ENCODE measurements at places on chromosomes 6 and 20.

GRCh38 chr6:1942834-1943233 lies 302.6 kb downstream of the GMDS start:
- no peaks in the 10 kb centered on the region for H3K36me3 ChIP-seq
- no peak overlapping the region for H3K4me3 ChIP-seq
- H3K27ac ChIP-seq: no peak overlapping the region
- H3K4me1 ChIP-seq: no peaks in the 10 kb centered on the region
- H3K27me3 ChIP-seq: no peaks in the 10 kb centered on the region

DNA sequence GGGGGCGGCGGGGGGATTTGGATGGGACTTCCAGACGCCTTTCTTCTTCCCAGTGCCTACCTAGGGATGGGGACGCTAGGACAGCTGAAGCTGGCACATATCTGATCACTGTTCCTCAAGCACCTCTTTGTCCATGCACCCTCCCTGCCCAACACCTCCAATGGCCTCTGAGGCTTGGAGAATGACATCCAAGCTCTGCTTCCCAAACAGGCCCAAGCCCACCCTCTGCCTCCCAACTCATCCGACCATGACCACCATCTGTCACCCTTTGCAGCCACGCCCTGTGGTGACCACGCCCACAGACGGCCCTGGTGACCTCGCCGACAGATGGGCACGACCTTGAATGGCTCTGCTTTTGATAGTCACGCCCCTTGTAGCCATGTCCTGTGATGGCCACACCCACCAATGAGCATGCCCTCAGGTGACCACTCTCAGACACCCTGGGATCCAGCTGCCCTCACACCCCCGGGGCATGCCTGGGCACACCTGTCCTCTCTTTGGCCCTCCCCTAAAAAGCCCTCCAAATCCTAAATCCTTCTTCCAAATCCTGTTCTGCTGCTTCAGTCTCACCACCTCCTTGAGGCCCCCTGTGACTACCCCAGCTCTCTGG lies 51.0 kb downstream of the SSR1 start:
- H3K36me3 ChIP-seq: no peaks in the 10 kb centered on the region
- H3K27me3 ChIP-seq: no peaks in the 10 kb centered on the region
- peak overlapping the region; percentile 80 for H3K27ac ChIP-seq
- H3K4me1 ChIP-seq: peaks cover 31% of the 10 kb centered on the region
- DNase-seq: no peak
- H3K4me3 ChIP-seq: peak overlapping the region; percentile 58

DNA sequence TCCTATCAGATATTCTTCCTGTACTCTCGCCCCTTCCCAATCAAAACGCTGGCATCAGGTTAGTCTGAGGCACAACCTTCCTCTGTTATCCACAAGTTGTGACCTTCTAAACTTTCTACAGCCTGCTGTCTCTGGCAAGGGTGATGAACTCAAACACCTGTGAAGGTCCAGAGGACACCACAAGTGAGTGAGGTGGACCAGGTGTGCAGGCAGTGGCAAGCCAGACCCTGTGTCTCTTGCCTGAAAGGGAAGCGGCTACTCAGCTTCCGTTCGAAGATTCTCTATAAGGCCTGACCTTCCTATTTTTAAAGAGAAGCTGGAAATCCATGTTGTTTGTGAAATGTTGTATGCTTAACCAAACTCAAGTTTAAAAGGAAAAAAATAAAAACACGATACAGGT lies 36.8 kb downstream of the GCM1 start:
- H3K4me3 ChIP-seq: no peak overlapping the region
- H3K27ac ChIP-seq: no peak overlapping the region
- DNase-seq: no peak
- no peaks in the 10 kb centered on the region for H3K27me3 ChIP-seq

GRCh38 chr6:13383328-13384163 lies 55.2 kb upstream of the TBC1D7 start:
- H3K36me3 ChIP-seq: no peaks in the 10 kb centered on the region
- H3K4me1 ChIP-seq: peaks cover 67% of the 10 kb centered on the region
- no peaks in the 10 kb centered on the region for H3K27me3 ChIP-seq
- H3K4me3 ChIP-seq: peak overlapping the region; percentile 3
- H3K27ac ChIP-seq: peak overlapping the region; percentile 67
- DNase-seq: no peak

DNA sequence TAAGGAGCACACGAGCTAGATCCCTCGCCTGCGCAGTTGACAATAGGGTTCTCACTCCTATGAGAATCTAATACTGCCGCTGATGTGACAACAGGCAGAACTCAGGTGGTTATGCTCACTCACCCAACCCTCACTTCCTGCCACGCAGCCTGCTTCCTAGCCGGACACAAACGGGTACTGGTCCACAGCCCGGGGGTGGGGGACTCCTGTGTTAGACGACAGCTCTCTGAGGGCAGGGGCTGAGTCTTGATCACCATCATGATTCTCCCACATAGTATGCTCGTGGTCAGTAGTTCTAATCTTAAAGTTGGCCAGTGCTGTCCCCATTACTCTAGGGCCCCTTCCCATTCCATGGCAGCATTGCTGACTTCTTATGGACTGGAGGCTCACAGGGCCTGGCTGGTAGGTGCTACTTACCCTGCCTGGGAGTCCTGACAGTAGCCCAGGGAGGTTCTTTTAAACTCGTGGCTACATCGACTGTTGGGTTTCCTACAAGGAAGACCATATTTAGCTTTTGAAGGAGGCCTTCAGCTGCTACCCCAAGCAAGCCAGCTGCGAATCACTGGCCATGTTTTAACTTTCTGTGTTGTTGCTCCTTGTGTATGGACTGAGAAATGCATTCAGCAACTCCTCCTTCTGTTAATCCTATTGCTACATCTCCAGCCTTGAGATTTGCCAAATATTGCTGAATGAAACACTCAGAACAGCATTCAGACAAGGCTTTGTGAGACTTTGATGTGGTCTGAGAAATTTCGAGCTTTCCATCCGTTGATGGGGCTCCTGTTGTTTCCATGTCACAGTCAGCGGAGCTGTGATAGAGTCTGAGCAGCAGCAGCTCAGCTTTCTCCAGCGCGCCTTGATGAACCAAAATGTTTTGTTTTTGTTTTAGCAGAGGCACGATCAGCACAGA lies 300.3 kb downstream of the NRN1 start:
- H3K27ac ChIP-seq: no peak overlapping the region
- H3K4me3 ChIP-seq: no peak overlapping the region
- no peaks in the 10 kb centered on the region for H3K27me3 ChIP-seq
- no peaks in the 10 kb centered on the region for H3K4me1 ChIP-seq
- no peaks in the 10 kb centered on the region for H3K36me3 ChIP-seq

GRCh38 chr6:98416027-98416426 lies 418.3 kb upstream of the POU3F2 start:
- no peak overlapping the region for H3K27ac ChIP-seq
- DNase-seq: no peak
- no peaks in the 10 kb centered on the region for H3K27me3 ChIP-seq
- no peaks in the 10 kb centered on the region for H3K36me3 ChIP-seq
- no peak overlapping the region for H3K4me3 ChIP-seq

GRCh38 chr6:119067091-119067490 lies 11.4 kb downstream of the FAM184A start:
- H3K27ac ChIP-seq: no peak overlapping the region
- no peak overlapping the region for H3K4me3 ChIP-seq
- DNase-seq: no peak
- H3K4me1 ChIP-seq: no peaks in the 10 kb centered on the region
- no peaks in the 10 kb centered on the region for H3K27me3 ChIP-seq
- H3K36me3 ChIP-seq: no peaks in the 10 kb centered on the region

GRCh38 chr20:54067606-54068174 lies 2.7 kb downstream of the BCAS1 start:
- peak overlapping the region; percentile 39 for H3K27ac ChIP-seq
- peaks cover 35% of the 10 kb centered on the region for H3K4me1 ChIP-seq
- no peaks in the 10 kb centered on the region for H3K36me3 ChIP-seq
- no peak overlapping the region for H3K4me3 ChIP-seq

DNA sequence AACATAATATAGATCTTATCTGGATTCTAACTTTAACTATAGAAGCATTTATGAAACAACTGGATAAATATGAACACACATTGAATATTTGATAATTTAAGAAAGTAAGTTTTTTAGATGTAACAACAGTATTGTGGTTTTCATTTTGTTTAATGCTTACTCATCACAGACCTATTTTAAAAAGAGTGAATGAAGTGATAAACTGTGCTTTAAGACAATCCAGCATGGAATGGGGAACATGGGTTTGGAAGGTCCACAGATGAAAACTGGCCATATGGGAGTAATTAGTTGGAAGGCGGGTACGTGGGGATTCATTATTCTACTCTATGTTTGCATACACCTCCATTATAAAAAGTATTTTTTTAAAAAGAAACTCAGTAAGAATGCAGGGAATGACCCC lies 21.2 kb downstream of the EPB41L2 start:
- no peak for DNase-seq
- H3K27me3 ChIP-seq: no peaks in the 10 kb centered on the region
- no peaks in the 10 kb centered on the region for H3K4me1 ChIP-seq
- H3K27ac ChIP-seq: no peak overlapping the region
- no peaks in the 10 kb centered on the region for H3K36me3 ChIP-seq

GRCh38 chr20:41367393-41367695 lies 726 bp upstream of the EMILIN3 start:
- H3K27ac ChIP-seq: no peak overlapping the region
- no peak for DNase-seq

DNA sequence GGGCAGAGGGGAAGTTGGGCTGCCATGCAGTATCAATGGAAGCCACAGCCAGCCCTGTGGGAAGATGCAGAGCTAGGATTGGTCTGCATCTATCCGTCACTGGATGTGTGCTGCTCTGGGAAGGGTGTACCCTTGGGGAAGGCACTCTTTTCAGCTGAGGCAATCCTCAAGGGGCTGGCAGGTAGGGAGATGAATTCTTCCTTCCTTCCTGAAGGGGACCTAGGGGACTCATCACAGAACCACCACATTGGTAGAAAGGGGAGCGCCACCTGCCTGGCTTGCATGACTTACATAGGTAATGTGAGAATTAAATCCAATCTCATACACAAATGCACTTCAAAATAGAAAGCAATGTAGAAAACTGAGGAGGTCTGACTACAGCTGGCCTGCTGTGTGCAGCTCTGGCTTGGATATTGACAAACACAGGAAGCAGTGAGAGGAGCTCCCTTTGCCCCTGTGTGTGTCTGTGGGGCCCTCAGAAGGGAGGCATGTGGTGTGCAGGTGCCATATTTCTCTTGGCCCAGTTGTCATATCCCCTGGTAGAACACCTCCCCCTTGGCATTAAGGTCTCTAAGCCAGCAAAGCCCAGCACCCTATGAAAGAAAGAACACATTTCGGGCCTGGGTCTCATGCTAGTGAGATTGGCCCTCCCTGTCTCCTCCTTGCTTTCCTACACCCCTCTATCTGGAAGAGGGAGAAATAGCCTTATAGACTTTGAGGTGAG lies 260.3 kb upstream of the MOCS1 start:
- DNase-seq: no peak
- no peak overlapping the region for H3K4me3 ChIP-seq

GRCh38 chr6:17892097-17892686 lies 95.2 kb downstream of the KIF13A start:
- no peak overlapping the region for H3K27ac ChIP-seq
- H3K36me3 ChIP-seq: peaks cover 54% of the 10 kb centered on the region
- no peak for DNase-seq
- no peaks in the 10 kb centered on the region for H3K4me1 ChIP-seq
- H3K27me3 ChIP-seq: no peaks in the 10 kb centered on the region

- H3K36me3 ChIP-seq: no peaks in the 10 kb centered on the region
- no peak overlapping the region for H3K27ac ChIP-seq
- H3K4me1 ChIP-seq: no peaks in the 10 kb centered on the region
- DNase-seq: no peak
- no peaks in the 10 kb centered on the region for H3K27me3 ChIP-seq
- H3K4me3 ChIP-seq: no peak overlapping the region
These were observed 44.2 kb upstream of the TIAM2 start for GRCh38 chr6:154950979-154951344.

DNA sequence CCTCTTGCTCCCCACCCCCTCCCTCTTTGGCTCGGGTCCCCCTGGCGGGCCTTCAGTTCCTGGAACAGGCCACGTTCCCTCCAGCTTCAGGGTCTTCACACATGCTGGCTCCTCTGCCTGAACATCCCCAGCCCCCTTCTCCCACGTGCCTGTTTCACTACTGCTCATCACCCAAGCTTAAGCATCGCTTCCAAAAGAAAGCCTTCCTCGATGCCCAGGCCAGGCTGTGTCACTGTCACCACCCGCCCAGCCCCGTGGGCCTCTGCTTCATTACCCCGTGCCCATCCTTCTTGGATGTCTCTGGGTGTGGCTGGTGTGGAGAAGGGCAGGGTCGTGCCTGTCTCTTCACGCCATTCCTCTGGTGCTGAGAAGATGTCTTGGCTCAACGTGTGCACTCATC lies 2.8 kb downstream of the DLGAP4 start:
- peaks cover 37% of the 10 kb centered on the region for H3K27me3 ChIP-seq
- no peak overlapping the region for H3K4me3 ChIP-seq

- no peaks in the 10 kb centered on the region for H3K36me3 ChIP-seq
- no peak overlapping the region for H3K4me3 ChIP-seq
- DNase-seq: no peak
- peaks cover 32% of the 10 kb centered on the region for H3K4me1 ChIP-seq
- H3K27ac ChIP-seq: no peak overlapping the region
These were observed 227.2 kb downstream of the LY86 start for GRCh38 chr6:6815732-6816131.

- DNase-seq: no peak
- peaks cover 16% of the 10 kb centered on the region for H3K27me3 ChIP-seq
- no peaks in the 10 kb centered on the region for H3K4me1 ChIP-seq
- H3K27ac ChIP-seq: no peak overlapping the region
These were observed 382.4 kb upstream of the CDH4 start for GRCh38 chr20:60869625-60870024.

DNA sequence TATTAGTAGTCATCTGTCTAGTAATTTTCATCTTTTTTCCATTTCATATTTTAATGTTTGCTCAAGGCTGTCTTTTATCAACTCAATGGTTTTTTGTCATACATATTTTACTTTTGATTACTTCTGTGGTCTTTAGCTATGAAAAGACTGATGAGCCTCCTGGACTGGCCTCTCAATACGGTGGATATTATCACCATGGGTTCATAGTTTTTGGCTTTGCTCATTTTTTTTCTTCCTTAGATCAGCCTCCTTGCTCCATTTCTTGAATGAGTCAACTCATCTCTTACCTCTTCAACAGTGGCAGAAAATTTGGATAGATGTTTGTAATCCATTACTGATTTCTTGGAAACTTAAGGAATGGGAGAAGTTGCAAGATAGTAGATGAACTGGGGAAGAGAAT lies 80.1 kb upstream of the ELOVL5 start:
- no peak overlapping the region for H3K4me3 ChIP-seq
- no peaks in the 10 kb centered on the region for H3K36me3 ChIP-seq
- no peaks in the 10 kb centered on the region for H3K27me3 ChIP-seq
- no peaks in the 10 kb centered on the region for H3K4me1 ChIP-seq

DNA sequence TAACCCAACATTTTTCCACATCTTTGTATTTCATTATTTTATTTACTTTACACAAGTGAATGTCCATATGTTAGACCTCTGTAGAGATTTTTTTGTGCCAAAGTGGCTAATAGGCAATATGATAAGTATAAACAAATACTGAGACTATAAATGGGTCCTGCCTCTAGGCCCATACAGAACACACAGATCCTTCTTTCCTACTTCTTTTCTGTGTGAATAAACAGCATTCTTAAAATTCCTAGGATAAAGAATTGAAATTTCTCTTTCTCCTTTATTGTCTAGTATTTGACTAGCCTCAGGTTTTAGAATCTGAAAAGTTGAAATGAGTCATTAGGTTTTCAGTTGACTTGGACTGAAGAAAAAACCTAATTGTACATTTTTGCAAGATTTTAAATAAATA lies 46.3 kb upstream of the HS3ST5 start:
- no peak overlapping the region for H3K27ac ChIP-seq
- H3K27me3 ChIP-seq: no peaks in the 10 kb centered on the region
- DNase-seq: no peak
- H3K36me3 ChIP-seq: no peaks in the 10 kb centered on the region
- no peak overlapping the region for H3K4me3 ChIP-seq

- no peak for DNase-seq
- no peaks in the 10 kb centered on the region for H3K27me3 ChIP-seq
- no peaks in the 10 kb centered on the region for H3K4me1 ChIP-seq
- H3K36me3 ChIP-seq: no peaks in the 10 kb centered on the region
- H3K4me3 ChIP-seq: no peak overlapping the region
These were observed 10.7 kb upstream of the TM9SF4 start for GRCh38 chr20:32098786-32099185.

All from esophagus squamous epithelium (tissue), 5 donors.